DMS 273 treated with DMSO at 0.1 percent for 48 hours (cell line): ENCODE measurements at places on chromosomes 11 and 22.

- DNase-seq: no peak
Observed at GRCh38 chr11:133149698-133150097, 382.6 kb downstream of the OPCML start.

GRCh38 chr22:28395920-28396753 lies 283.5 kb downstream of the TTC28 start:
- DNase-seq: no peak

DNA sequence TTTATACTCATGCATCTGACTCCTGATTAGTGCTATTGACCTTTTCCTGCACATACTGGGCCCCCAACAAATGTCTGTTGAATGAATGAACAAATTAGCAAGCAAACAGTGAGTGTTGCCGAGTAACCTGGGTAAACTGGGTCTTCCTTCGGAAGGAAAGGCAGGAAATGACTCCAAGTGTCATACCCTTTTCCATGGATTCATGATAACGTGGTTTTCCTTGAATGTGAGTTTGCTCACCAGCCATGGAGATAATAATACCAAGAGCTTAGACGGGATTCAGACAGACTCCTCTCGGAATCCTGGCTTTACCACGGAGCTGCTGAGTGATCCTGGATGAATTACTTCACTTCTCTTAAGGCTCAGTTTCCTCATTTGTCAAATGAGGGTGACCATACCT lies 16.7 kb downstream of the TECTA start:
- no peak for DNase-seq

GRCh38 chr11:126840201-126840886 lies 160.2 kb downstream of the KIRREL3 start:
- no peak for DNase-seq

DNA sequence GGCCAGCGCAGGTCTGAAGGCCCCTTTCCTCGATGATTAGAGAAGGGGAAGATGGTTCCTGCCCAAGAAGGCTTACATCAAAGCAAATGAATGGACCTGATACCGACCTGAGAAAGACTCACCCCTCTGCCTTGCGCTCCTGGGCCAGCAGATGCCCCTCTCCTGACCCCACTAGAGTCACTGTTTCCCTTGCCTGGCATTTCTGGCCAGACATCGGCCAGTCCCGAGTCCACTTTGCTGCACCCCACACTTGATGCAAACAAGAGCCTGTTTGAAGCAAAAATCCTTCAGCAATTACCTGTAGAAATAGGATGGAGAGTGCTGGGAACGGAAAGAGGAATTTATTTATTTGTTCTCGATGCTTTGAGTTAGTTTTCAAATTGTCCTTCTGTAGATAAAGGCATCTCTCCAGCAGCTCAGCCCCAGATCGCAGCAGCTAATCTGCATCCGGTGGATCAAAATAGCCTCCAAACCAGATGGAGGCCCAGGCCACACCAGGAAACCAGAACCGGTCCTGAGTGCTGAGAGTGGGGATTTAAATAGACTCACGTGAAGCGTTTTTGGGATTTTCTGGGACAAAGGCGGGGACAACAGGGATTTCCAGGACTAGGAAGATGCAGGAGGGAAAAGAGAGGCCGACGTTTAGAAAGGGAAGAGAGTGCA lies 148.6 kb downstream of the TRIM29 start:
- no peak for DNase-seq

GRCh38 chr11:116931206-116931953 lies 94.0 kb upstream of the APOA1 start:
- no peak for DNase-seq

DNA sequence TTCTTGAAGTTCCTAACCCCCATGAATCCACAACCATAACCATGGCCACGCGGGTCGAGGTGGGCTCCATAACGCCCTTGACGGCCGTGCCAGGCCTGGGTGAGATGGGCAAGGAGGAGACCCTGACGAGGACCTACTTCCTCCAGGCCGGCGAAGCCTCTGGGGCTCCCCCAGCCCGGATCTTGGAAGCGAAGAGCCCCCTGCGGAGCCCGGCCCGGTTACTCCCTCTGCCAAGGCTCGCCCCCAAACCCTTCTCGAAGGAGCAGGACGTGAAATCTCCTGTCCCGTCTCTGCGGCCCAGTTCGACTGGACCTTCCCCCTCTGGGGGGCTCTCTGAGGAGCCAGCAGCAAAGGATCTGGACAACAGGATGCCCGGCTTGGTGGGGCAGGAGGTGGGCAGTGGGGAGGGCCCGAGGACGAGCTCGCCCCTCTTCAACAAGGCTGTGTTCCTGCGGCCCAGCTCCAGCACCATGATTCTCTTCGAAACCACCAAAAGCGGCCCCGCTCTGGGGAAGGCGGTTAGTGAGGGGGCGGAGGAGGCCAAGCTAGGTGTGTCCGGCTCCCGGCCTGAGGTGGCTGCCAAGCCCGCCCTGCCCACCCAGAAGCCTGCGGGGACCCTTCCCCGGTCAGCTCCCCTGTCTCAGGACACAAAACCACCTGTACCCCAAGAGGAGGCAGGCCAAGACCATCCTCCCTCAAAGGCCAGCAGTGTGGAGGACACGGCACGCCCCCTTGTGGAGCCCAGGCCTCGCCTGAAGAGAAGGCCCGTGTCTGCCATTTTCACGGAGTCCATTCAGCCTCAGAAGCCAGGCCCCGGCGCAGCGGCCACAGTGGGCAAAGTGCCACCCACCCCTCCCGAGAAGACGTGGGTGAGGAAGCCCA lies 75.7 kb downstream of the KIAA1671 start:
- no peak for DNase-seq

DNA sequence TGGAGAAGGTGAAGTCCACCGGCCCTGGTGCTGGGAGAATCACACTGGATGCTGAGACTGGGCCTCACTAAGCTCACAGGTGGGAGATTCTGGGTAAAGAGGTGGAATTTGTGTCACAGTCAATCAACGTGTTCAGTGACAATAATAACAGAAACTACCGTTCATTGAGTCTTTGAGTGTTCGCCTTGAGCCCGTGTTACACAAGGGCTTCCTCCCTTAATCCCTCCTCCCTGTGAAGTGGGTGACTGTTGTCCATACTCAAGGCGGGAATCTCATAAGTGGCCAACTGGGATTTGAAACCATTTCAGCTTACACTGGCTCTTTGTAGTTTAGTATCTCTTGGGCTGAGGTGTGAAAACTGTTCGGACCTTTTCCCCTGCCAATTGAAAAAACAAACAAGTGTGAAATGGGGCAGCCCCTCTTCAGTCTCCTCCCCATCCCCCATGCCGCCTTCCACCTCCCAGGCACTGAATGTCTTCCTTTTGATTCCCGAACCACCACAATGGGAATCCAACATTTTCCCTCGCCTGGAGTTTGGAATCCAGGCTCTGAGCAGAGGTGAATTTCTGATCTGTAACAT lies 502.4 kb downstream of the MIAT start:
- DNase-seq: no peak

- DNase-seq: no peak
Observed at GRCh38 chr22:25941365-25941960, 199.5 kb downstream of the MYO18B start.

DNA sequence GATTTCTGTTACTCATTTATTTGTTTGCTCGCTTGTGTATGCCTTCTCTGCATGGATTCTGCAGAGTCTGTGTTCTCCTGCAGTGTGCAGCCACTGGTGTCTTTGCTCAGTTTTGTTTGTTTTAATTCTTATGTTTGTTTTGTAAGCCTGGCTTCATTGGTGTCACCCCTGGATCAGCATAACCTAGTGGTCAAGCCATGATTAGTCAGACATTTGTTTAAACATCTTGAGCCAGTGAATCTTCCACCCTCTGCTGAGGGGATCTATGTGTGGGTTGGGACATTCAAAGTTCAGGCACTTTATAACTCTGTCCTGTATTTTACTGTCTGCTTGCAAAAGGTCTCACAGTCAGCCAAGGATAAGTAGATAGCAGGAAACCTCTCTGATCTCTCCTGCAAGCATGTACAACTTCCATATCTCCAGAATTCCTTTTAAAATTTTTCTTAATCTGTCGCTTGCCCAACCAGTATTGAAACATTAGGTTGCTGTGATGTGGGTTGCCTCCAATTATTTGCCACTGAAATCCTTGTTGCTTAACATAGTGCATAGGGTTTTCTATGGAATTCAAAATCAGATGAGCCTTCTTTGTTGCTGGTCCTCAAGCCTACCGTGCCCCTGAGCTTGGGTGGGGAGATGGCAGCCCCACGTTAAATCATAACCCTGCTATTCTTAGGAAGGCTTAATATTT lies 86.8 kb downstream of the KCNQ1OT1 start:
- no peak for DNase-seq

GRCh38 chr11:73547706-73548595 lies 50.0 kb downstream of the FAM168A start:
- no peak for DNase-seq

- no peak for DNase-seq
Observed at GRCh38 chr11:128860571-128861361, 6.3 kb downstream of the KCNJ1 start.

- DNase-seq: no peak
Observed at GRCh38 chr11:122779047-122779629, 59.2 kb upstream of the CRTAM start.

DNA sequence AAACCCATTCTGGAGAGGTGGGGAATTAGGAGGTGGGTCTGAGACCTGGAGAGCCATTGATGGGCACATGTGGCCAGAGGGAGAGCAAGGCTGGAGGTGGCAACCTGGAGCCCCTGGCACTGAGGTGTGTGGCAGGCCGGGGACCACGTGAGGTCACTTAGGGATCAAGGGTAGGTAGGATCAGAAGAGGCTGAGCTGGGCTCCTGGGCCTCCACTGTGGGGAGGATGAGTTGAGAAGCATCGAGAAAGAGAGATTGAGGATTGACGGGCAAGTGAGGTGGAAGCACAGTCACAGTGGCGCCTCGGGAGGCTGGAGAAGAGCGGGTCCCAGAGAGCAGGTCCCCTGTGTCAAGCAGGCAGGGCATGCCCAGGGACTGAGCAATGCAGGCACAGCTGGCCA lies 4.1 kb downstream of the GNAZ start:
- no peak for DNase-seq

GRCh38 chr22:42188808-42189447 lies 58.3 kb upstream of the CYP2D6 start:
- DNase-seq: no peak

DNA sequence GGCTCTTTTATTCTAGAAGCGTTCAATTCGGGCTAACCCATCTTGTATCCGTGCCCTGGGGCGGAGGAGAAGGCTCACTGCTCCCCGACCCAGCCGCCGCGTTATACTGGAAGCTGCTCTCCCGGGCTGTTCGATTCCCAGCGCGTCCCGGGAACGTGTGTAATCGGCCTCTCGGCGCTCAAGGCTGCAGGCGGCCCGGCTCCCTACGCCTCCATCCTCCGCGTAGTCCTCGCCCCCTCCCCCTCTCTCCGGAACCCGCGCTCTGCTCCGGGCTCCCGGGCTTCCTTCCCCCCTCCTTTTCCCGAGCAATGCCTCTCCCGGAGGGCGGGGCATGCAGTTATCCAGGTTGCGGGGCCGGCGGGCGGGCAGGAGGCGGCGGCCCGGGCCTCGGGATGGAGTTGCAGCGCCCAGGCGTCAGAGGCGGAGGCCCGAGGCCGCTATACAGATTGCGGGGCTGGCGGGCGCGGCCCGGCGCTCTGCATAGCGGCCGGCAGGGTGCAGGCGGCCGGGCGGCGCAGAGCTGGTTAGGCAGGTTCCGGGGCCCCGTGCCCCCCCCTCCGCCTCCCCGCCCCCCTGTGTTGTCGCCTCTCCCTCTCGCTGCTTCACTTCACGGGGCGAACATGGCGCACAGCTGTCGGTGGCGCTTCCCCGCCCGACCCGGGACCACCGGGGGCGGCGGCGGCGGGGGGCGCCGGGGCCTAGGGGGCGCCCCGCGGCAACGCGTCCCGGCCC lies at the start of gene KMT2A:
Gene KMT2A, plus strand, starts transcription at position 600 of the 732 bp plus-strand sequence. Its CDS starts 21 bp downstream, at position 621.
- peak; percentile 80 for DNase-seq

DNA sequence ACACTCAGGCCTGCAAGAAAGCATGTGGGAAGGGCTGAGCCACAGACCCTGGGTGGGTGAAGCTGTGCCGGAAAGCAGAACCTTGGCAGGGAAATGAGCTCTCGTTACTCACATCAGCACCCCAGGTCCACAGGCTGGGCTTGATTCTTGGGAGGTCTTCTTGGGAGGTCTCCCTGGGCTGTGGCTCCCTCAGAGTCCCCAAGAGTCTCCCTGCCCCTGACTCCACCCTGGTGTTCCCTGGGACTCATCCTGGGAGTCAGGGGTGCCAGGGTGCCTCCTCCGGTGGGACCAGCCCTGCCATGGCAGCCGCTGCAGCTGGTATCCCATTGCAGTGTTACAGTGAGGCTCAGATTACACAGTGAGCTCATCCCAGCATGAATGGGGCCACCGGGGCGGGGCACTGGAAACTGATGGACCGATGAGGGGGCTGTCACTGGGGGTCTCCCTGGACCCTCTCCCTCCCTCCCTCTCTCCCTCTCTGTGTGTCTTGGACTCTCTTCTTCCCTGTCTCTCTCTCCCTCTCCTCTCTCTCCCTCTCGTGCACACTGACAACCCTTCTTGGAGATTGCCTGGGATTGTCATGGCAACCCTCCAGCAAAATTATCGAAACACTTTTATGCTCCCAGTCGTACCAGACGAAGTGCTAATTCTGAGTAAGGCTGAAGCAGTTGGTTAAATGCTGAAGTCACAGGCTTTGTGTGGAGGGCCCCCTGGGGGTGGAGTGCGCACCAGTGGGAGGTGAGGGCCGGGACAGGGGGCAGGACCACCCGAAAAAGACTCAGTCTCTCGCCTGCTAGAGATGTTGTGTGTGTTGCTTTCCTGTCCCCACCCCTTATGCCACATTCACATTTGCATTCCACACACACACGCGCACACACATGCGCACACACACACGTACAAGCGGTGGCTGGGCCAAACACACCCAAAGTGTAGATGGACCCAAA lies 8.6 kb upstream of the C11orf96 start:
- DNase-seq: no peak

GRCh38 chr22:46748908-46749675 lies 11.0 kb upstream of the CERK start:
- no peak for DNase-seq

GRCh38 chr11:45894555-45895247 lies 9.2 kb downstream of the MAPK8IP1 start:
- no peak for DNase-seq

GRCh38 chr11:15911377-15912044 lies 444.8 kb downstream of the SOX6 start:
- DNase-seq: peak; percentile 2

DNA sequence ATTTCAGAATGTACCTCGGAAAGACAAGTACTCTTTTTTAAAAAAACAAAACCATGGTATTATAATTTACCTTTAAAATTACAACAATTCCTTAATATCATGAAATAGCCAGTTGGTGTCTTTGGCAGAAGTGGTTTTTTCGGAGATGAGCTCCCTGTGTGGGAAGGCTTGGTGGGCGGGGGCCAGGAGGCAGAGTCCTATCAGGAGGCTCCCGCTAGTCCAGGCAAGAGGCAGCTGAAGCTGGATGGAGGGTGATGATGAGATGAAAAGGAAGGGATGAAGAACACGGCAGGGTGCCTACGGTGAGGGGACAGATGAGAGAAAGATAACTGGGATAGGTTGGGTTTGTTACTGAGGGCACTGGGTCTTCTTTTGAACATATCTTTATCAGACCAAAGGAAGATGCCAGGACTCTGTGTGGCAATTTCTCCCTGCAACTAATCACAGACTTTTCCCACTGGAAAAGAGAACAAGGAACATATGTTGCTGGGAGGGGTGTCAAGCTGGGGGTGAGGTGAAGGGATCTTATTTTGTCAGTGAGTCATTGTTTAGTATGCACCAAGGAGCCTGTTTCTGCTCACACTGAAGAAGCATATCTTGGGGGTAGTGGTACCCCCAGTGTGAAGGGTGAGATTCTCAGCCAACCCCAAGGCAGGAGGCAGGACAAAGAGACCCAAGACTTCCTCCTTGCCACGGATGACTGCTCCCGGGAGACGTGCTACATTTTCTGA lies 91.5 kb upstream of the YWHAH start:
- DNase-seq: no peak
